ENCODE measurements at places on chromosomes 3 and 15.

DNA sequence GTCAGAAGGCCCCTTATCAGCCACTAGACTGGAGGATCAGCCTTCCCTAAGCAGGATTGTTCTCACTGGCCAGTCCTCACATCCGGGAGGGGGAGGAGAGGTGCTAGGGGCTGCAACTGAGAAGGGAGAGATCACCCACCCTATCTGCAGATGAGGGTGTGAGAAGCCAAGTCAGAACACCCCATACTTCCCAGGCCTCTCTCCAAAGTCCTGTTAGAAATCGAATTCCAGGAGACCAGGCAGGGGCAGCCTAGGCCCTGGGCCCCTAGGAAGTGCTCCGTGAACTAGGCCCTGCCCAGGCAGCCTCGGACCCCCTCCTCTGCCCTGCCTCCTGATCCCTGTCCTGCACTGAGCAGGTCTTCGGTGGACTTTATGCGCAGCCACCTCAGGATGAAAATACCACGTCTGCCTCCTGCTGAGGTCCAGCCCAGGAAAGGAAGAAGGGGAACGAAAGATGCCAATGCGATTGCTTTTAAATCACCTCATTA lies 933 bp downstream of the DZIP1L start:
- no peak for DNase-seq

DNA sequence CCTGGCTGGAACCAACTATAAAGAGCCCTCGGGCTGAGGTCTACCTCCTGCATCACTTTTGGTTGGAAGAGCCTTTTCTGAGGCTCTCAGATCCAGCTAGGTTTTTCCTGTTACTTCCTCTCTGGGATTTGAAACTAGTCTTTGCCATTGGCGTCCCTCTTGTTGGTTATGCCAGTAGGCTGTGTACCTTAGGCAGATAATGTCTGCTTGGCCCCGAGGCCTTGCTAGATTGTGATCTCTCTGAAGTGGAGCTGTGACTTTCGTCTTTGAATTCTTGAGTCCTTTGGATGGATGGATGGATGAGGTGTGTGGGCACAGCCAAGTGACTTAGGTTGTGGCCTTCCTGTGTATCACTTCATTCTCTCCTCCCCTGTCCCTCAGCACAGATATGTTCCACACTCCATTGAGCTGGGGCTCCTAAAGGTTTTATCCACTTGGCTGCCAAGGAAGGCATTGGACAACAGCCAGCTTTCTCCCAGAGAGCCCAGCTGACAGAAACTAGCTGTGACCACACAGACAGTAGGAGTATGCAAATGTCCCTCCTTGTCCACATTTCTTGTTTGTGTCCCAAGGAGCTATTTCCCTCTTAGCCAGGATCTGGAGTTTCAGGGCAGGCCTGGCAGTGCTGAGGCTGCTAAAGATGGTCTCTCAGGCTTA lies 7.9 kb upstream of the DNAJC17 start:
- no peak for DNase-seq

GRCh38 chr3:65584913-65585312 lies 453.8 kb downstream of the MAGI1 start:
- no peak for DNase-seq

- DNase-seq: peak; percentile 26
These were observed 5.4 kb downstream of the MUC4 start for GRCh38 chr3:195806211-195806915.

GRCh38 chr3:127461286-127461910 lies 129.1 kb downstream of the TPRA1 start:
- peak; percentile 32 for DNase-seq

GRCh38 chr15:26260517-26261133 lies 397.5 kb upstream of the ATP10A start:
- peak; percentile 32 for DNase-seq

DNA sequence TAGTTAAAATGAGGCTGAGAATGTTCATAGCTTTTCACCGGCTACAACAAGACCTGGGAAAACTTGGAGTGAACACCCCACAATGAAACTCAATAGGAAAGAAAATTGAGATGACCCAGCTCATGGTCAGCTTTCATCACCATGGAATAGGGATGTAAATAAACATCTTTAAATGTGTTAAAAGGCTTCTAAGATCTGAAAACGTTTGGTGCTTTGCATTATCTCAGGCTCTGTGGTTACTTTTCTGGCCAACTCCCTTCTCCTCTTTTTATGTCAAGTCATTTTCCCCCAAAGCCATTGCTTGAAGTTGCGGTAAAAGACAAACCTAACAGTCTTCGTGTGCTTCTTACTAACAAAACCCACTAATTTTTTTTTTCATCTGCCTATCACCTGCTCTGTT lies 195.8 kb downstream of the MECOM start:
- DNase-seq: no peak

DNA sequence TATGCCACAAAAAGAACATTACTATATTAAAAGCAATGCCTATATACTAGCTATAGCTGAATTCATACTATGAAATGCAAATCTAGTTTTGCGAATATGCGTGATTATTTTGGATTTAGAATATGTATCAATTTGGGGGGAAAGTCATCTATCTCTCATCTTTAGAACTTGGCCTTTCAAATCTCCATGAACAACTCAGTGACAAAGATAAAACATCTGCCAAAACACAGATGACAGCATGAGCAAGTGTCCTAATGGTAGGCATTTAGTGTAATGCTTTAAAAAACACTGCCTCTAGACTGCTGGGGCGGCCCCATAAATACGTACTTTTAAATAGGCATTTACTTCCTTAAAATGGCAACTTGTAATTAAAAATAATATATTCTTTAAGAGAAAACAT lies 2.7 kb downstream of the CD47 start:
- no peak for DNase-seq

DNA sequence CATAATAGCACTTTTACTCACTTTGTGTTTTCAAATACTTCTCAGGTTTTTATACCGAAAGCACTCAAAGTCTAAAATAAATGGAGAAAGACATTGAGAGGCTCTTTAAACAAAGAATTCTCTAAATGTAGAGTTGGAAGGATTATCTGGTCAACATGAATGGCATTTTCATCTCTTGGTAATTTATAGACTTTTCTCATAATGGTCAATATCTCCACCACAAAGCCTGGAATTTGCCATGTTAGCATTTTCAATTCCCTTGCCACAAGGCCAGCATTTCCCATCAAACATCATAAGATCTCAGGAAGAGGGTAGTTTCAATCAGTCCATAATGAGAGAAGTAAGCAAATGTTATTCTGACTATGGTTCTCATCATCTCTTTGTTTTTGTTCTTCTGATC lies 293.0 kb downstream of the CADM2 start:
- DNase-seq: no peak

DNA sequence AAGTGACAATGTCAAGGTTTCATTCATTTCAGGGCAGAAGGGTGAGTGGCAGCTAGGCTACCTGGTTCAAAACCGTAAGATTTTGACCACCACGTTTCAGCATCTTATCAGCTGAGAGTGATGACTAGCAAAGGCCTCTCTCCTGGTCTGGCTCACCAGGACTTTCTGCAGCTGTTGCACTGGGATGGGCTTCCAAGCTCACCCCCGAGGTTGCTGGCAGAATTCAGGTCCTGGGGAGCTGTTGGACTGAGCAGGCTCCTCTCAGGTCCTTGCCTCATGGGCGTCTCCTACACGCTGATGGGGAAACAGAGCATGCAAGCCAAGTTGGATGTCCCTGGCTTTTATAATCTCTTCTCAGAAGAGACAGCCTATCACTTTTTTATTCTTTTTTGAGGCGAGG lies 88.8 kb upstream of the RNU6-1 start:
- no peak for DNase-seq

Data from posterior cingulate gyrus (tissue), 11 donors.